ENCODE measurements at places on chromosomes 7 and 10. TPM values are rescaled to one million over a fixed set of nuclear protein-coding genes. Genes with fewer than 3 reads are reported as not detected.

Gene ARHGEF5
- total RNA-seq: 51.2 TPM

Gene KLF6
- total RNA-seq: 117 TPM

Gene GPR146
- 1.2 TPM for total RNA-seq

- H3K4me1 ChIP-seq: no peaks in the 10 kb centered on the region
- H3K27ac ChIP-seq: no peak overlapping the region
- H3K36me3 ChIP-seq: no peaks in the 10 kb centered on the region
- no peaks in the 10 kb centered on the region for H3K27me3 ChIP-seq
Measured at GRCh38 chr10:102322914-102323313, 72.6 kb upstream of the NFKB2 start.

DNA sequence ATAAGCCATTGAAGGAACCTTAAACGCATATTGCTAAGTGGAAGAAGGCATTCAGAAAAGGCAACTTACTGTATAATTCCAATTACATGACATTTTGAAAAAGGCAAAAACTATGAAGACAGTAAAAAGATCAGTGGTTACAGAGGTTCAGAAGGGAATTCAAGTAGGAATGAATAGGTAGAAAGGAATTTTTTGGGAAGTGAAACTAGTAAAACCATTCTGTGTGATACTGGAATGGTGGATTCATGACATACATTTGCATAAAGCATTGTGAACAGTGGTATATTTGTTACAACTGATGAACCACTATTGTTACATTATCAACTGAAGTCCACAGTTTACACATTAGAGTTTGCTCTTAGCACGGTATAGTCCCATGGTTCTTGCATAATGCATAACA is 114.2 kb upstream of the GPR22 start:
- H3K27ac ChIP-seq: no peak overlapping the region
- no peak for DNase-seq
- H3K4me1 ChIP-seq: no peaks in the 10 kb centered on the region
- H3K27me3 ChIP-seq: no peaks in the 10 kb centered on the region
- H3K36me3 ChIP-seq: peaks cover 5% of the 10 kb centered on the region

DNA sequence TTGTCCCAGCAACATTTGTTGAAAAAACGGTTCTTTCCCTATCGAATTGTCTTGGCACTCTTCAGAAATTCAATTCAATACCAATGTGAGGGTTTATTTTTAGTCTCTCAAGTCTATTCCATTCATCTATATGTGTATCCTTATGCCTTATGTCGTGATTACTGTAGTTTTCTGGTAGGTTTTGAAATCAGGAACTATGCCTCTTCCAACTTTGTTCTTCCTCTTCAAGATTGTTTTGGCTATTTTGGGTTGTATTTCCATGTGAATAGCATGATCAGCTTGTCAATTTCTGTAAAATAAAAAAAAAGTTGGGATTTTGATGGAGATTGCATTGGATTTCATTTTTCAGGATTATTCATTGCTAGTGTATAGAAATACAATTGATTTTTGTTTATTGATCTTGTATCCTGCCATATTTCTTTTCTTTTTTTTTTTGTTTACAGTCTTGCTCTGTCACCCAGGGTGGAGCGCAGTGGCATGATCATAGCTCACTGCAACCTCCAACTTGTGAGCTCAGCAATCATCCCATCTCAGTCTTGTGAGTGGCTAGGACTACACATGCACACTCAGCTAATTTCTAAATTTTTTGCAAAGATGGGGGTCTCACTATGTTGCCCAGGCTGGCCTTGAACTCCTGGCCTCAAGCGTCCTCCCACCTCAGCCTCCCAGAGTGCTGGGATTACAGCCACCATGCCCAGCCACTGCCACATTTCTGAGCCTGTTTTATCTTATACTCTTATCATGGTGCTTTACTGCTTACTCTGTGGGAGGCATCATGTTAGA is 46.2 kb upstream of the MKLN1 start:
- H3K27ac ChIP-seq: no peak overlapping the region
- no peak overlapping the region for H3K4me3 ChIP-seq
- no peaks in the 10 kb centered on the region for H3K4me1 ChIP-seq
- DNase-seq: no peak
- H3K27me3 ChIP-seq: no peaks in the 10 kb centered on the region
- H3K36me3 ChIP-seq: no peaks in the 10 kb centered on the region

DNA sequence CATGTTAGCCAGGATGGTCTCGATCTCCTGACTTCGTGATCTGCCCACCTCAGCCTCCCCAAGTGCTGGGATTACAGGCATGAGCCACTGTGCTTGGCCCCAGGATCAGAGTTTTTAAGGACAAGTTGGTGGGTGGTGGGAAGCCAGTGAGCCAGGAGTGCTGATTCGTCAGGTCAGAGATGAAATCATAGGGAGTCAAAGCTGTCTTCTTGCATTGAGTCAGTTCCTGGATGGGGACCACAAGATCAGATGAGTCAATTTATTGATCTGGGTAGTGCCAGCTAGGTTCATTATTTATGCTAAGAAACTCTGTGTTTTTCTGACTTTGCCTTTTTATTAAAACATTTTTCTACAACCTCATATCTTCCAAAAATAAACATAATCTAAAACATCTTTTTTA is 423.8 kb downstream of the ARL4A start:
- no peak overlapping the region for H3K4me3 ChIP-seq
- H3K4me1 ChIP-seq: peaks cover 6% of the 10 kb centered on the region
- no peak for DNase-seq
- H3K27ac ChIP-seq: no peak overlapping the region
- H3K27me3 ChIP-seq: no peaks in the 10 kb centered on the region
- no peaks in the 10 kb centered on the region for H3K36me3 ChIP-seq

- H3K27me3 ChIP-seq: peaks cover 3% of the 10 kb centered on the region
- peaks cover 24% of the 10 kb centered on the region for H3K4me1 ChIP-seq
- H3K27ac ChIP-seq: no peak overlapping the region
- DNase-seq: no peak
- H3K36me3 ChIP-seq: no peaks in the 10 kb centered on the region
Measured at GRCh38 chr7:25988640-25989039, 163.4 kb upstream of the NFE2L3 start.

GRCh38 chr10:30425336-30426075 is 8.5 kb upstream of the MAP3K8 start:
- no peaks in the 10 kb centered on the region for H3K27me3 ChIP-seq
- no peaks in the 10 kb centered on the region for H3K36me3 ChIP-seq
- peaks cover 29% of the 10 kb centered on the region for H3K4me1 ChIP-seq
- no peak for DNase-seq
- no peak overlapping the region for H3K27ac ChIP-seq
- no peak overlapping the region for H3K4me3 ChIP-seq

Data from type B pancreatic cell (in vitro differentiated cells).